Stimulated activated CD4-positive, alpha-beta T cell treated with anti-CD3 and anti-CD28 coated beads, Interleukin-12 subunit alpha, Interleukin-12 subunit beta, amount 100 ng/mL, for 48 hours (primary cell): ENCODE measurements at places on chromosomes 7 and 10.
A peak's percentile ranks its signal among the peaks of the same experiment; 100 is the strongest.

DNA sequence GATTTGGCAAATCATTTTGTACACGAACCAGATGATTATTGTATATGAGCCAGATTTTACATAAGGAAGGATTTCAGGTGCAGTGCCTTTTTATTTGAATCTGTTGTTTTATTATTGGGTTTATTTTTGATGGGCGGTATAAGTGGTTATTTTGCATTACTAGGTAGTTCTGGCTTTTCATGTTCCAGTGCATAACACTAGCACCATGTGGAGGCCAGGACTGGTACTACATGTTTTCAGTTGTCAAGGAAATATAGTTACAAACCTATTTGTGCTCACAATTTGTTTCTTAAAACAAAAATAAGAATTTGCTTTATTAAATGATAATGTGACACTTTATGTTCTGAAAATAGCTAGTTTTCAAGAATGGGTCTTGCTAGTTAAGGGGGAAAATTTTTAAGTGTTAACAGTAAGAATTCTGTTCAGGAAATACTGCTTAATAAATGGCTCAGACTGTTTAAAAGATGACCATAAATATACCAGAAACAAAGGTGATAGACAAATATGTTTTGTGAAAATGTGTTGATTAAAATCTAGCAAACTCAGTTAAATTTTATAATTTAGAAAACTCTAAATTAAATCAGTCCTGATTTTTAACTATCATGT is 7.1 kb upstream of the SEMA3E start:
- no peak for DNase-seq

DNA sequence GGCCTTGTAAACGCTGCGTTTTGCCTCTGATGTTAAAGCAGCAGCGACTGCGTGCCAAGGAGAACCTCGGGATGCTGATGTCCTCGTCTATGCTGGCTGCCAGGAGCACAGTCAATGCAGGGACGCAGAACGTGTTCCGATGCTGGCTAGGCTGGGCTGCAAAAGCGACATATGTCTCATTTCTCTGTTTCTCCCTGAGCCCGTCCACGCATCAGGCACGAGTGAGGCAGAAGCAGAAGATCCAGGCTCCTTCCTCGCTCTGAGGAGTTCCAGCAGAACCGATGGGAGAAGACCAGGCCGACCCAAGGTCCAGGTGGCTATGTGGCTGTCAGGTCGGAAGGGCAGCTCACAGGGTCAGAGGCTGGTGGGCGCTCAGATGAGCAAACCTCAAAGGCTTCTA is 3.7 kb upstream of the FOXL3 start:
- DNase-seq, result no peak

DNA sequence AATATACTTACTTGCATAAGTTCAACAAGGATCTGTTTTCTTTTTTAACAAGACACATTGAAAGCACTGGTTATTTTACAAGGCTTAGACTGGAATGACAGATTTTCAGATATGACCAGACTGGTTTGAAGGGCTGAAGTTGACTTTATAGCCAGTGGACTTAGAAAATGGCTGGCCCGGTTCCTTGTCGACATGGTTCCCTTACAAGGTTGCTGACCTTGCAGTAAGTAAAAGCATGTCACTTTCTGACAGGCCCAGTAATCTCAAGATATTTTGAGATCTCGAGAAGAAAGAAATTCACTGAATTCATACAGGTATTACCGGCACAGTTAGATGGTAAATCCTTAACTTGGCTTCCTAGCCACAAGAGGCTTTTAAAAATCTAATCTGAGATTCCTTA is 136.5 kb downstream of the COBL start:
- no peak for DNase-seq

GRCh38 chr10:46237815-46238510 is 48.8 kb upstream of the ANTXRL start:
- DNase-seq, result no peak

- no peak for DNase-seq
Measured at GRCh38 chr7:24464861-24465260, 108.4 kb upstream of the PALS2 start.

- no peak for DNase-seq
Measured at GRCh38 chr10:32350811-32351350, 3.9 kb upstream of the EPC1 start.

GRCh38 chr7:26153823-26154783 is 2.1 kb downstream of the NFE2L3 start:
- peak; percentile 23 for DNase-seq

DNA sequence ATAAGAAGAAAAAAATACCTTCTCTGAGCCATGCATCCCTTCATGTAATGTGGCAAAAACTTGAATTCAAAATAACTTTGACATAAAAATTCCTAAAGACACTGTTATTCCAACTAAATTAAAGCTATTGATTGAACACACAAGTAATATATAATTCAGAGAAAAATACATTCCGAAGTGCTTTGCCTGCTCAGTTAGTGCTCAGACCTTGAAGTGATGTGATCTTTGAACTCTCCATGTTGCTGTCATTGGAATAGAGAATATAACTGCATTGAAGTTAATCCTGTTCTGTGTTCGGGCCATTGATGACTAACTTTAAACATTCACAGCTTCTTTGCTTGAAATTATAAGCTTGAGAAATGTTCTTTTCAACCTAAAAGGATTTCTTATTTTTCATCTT is 114.0 kb upstream of the IFRD1 start:
- DNase-seq, result no peak

- DNase-seq, result no peak
Measured at GRCh38 chr7:39091145-39091544, 113.4 kb downstream of the POU6F2 start.

DNA sequence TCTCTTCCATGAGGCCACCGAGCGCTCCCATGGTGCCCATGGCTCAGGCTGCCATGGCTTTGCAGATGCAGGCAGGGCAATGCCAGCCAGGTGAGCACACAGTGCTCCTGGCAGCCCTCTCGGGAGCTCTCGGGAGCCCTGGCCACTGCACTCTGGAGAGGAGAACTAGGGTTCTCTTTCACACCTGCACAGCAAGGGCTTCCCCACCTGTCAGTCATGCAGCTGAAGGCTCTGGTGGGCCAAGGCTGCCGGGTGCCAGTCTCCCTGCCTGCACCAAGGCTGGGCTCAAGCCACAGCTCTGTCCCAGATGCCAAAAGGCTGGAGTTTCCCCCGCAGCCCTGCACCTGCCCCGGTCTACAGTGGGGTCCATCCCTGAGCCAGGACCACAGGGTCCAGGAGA is 32.6 kb downstream of the NUDT1 start:
- no peak for DNase-seq

DNA sequence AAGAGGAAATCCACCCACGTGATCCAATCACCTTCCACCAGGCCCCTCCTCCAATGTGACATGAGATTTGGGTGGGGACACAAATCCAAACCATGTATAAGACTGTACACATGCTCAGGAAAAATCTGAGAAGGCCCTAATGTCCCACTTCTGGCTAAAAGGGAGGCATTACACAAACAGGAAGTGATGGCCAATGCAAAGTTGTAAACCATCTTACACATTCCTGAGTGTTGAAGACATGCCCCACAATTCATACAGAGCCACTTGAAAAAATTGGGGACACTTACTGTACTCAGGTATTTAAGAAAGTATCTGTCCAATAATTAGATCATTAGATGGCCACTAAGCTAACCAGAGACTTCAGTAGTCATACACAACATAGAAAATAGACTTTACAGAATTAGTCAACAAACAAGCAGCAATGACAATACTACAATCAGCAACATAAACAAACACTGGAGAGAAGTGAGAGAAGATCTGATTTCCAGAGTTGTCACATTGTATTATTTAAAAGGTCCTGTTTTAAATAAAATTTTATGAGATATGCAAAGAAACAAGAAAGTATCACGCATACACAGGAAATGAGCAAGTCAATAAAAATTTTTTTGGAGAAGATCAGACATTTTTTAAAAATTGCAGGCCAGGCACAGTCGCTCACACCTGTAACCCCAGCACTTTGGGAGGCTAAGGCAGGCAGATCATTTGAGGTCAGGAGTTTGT is 143.3 kb downstream of the DGKI start:
- no peak for DNase-seq

DNA sequence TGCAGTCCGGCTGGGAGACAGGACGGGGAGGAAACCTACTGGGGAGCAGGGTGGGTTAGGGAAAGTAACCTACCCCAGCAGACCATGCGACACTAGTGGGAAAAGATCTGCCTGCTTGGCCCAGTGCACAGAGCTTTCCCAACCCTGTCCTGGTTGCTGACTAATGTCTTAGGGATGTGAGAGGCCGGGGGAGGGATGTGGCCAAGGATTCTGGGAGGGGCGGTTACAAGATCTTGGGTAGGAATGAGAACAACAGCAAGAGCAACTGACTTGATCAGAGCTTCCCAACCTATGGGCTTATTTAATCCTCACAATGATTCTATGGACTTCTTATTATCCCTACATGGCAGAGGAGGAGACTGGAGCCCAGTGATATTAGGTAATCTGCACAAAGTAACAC is 24.0 kb upstream of the EIF5AL1 start:
- no peak for DNase-seq
